ENCODE measurements at places on chromosomes 1 and 21. TPM values are rescaled to one million over a fixed set of nuclear protein-coding genes. Genes with fewer than 3 reads are reported as not detected.

SPAG17 gene
- total RNA-seq = 0.17 TPM

PIK3R3 gene
- total RNA-seq = 34.3 TPM

LMX1A gene
- 0.98 TPM for total RNA-seq

GIPC2 gene
- total RNA-seq = 6.8 TPM

CBS gene
- 11.3 TPM for total RNA-seq

VWA1 gene
- 99.7 TPM for total RNA-seq

FCN3 gene
- 2.9 TPM for total RNA-seq
